Stimulated activated CD4-positive, alpha-beta T cell treated with anti-CD3 and anti-CD28 coated beads, Interleukin-1b, Interleukin-23, amount 100 ng/mL, for 1 hour (primary cell): ENCODE measurements at places on chromosomes 1 and 21.

GRCh38 chr1:84406346-84406861 lies 8.1 kb downstream of the DNASE2B start:
- DNase-seq: no peak

- no peak for DNase-seq
Measured at GRCh38 chr1:2525572-2525919, 850 bp downstream of the PANK4 start.

- no peak for DNase-seq
Measured at GRCh38 chr1:168585191-168585590, 8.8 kb downstream of the XCL1 start.

DNA sequence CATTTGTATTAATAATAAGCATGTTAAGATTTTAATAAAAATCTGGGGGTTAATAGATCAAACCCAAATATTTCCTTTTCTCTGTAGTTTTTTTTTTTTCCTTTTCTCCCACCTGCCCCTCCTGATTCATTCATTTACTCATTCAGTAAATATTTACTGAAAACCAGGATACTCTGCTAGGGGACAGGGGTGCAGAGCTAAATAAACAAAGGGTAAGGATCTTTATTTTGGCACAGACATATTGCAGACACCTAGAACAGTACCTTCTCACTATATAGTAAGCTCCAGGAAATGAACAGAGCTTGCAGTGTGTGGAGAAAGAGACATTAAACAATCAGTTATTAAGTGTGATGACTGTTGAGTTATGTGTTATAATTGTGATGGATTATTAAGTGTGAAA lies 60.9 kb downstream of the AK5 start:
- DNase-seq: no peak

DNA sequence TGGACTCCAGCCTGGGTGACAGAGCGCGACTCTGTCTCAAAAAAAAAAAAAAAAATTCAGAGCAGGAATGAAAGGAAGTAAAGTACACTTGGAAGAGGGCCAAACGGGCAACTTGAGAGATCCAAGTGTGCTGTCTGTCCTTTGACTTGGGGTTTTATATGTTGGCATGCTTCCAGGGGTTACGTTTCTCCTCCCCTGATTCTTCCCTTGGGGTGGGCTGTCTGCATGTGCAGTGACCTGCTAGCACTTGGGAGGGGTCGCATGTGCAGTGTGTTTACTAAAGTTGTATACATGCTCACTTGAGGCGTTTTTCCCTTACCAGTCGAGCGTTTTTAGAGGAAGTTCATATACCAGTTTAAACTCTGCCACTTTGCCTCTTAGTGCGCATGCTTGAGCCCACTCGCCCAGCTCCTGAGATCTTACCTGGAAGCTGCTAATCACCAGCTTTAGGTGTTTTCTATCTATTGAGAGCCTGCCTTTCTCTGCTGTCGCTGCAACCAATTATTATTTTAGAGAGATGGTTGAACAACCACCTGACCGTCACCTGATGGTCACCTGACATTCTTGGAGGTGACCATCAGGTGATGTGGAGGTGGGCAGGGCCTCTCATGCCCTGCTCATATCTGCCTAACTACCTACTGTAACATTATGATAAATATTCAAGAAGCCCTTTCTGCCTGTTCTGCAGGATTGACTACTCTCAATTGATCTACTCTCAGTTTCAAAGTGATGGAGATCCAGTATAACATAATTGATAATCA lies 140.1 kb downstream of the MACF1 start:
- DNase-seq: no peak

DNA sequence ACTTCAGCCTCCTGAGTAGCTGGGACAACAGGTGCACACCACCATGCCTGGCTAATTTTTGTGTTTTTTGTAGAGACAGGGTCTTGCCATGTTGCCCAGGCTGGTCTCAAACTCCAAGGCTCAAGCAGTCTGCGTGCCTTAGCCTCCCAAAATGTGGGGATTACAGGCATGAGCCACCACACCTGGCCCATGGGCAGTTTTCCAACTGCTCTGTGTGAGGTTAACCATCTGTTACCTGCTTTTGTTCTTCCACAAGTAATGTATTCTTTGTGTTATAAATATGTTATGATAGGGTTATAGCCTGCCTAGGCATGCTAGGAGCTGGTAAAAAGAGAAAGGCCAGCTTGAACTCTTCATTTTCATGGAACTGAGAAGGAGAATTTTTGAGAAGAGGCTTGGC lies 30.7 kb downstream of the TUFT1 start:
- no peak for DNase-seq
